Fibroblast of mammary gland (primary cell): ENCODE measurements at places on chromosomes 1 and 21.

- DNase-seq = peak; percentile 54
Measured at GRCh38 chr1:164753521-164754077, 194.6 kb downstream of the PBX1 start.

DNA sequence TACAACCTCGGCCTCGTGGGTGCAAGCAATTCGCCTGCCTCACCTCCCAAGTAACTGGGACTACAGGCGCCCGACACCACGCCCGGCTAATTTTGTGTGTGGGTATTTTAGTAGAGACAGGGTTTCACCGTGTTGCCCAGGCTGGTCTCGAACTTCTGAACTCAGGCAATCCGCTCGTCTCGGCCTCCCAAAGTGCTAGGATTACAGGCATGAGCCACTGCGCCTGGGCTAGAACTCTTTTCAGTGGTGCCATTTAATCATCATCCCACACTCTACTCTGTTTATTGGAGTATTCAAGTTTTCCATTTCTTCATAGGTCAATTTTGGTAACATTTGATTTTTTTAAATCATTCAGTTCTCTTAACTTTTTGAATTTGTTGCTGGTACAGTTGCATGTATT lies 101.3 kb downstream of the DHRS3 start:
- DNase-seq = no peak

GRCh38 chr1:183349201-183349711 lies 68.9 kb downstream of the NMNAT2 start:
- peak; percentile 52 for DNase-seq

DNA sequence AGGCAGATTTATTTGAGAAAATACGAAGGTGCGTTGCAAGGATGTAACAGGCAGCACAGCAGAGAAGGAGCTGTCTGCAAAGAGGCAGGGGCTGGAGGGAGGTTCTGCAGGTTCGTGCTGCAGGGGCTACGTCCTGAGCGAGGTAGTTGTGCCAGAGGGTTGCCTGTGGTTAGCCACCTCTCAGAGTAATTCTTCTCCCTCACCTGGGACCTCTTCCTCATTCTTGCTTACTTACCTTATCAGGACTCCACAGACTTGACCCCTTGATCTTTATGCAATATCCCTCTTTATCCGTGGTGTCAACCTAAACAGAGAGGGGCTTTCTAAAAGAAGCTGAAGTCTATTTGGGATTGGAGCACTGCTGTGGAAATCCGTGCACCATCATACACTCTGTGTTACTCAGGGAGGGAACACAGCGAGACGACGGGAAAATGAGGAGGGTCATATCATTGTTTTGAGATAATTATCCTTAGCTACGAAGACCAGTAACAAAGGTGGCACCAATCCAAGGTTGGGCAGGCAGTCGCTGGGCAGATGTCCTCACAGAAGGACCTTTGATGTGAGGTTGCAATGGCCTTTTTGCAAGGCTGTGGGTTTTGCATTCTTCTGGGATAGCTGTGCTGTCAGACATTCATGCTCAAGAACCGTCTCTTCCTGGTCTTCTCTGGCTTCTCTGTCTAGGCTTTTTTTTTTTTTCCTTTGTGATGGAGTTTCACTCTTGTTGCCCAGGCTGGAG lies 82.8 kb downstream of the WDR4 start:
- DNase-seq = no peak
